ENCODE measurements at places on chromosomes 4 and X.

- DNase-seq = no peak
Observed at GRCh38 chr4:7020290-7020689, 22.9 kb upstream of the TADA2B start.

GRCh38 chrX:155148724-155149537 lies 67.3 kb upstream of the VBP1 start:
- no peak for DNase-seq

DNA sequence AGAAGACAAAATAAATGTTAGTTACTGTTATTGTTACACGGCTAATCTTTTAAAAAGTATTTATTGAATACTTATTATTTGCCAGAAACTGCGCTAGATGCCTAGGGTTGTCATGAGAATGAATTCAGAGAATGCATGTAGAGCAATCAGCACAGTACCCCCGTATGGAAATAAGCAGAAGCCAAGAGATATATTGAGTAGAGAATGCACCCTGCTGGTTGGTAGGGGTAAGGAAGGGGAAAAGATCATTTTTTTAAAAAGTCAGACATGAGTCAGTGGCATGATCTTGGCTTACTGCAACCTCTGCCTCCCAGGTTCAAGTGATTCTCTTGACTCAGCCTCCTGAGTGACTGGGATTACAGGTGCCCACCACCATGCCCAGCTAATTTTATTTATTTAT lies 13.1 kb upstream of the DRP2 start:
- DNase-seq = no peak

- DNase-seq = no peak
Observed at GRCh38 chrX:114626323-114626722, 42.4 kb downstream of the HTR2C start.

DNA sequence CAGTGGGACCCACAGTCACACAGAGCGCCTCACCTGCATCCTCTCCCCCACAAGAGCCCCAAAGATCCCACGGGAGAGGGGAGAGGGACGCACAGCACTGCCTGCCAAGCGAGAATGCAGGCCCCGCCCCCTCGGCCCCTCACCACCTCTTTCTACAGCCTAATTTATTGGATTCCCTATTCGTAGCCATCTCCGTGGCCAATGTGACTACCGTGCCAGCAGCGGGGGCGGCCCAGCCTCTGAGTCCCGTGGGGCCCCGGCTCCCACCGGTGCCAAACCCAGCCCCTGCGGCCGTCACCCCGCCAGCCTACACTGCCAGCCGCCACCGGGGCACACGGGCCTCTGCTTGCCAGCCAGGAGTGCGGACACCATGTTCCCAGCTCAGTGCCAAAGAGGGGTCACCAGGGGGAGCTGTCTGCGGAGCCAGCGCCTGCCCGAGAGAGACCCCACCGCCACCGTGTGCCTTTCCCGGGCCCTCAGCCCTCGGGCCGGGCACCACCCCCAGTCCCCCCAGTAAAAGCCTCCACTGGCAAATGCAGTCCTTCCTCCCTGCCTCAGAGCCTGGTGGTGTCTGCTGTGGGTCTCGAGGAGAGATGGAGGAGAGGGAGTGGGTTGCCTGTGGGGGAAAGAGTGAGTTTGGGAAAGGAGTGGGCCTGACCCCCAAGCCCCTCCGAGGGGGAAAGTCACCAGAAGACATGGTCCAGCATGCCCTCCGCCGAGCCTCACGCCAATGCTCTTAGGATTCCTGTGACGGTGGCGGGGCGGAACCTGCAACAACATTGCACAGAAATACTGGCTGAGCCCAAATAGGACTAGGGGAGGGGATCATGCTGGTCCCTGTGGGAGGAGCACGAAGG lies 19.6 kb upstream of the PLXNB3 start:
- no peak for DNase-seq

DNA sequence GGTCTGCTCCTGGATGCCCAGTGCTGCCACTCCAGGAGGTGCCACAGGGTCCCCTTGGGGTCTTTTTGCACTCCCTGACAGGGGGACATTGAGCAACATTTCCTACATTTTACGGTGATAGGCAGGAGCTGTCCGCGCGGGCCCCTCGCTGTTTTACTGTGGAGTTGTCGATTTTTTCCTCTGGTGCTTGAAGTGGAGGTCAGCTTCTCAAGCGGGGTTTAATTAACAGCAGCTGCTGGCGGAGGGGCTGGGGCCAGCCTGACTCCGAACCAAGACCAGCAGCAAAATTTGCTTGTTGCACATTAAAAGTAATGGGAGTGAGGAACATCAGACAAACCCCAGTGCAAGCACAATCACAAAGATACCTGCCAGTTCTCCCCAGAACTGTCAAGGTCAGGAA lies 13.2 kb upstream of the SH3TC1 start:
- DNase-seq = no peak

- no peak for DNase-seq
Observed at GRCh38 chr4:38846015-38846414, 10.6 kb downstream of the TLR6 start.

DNA sequence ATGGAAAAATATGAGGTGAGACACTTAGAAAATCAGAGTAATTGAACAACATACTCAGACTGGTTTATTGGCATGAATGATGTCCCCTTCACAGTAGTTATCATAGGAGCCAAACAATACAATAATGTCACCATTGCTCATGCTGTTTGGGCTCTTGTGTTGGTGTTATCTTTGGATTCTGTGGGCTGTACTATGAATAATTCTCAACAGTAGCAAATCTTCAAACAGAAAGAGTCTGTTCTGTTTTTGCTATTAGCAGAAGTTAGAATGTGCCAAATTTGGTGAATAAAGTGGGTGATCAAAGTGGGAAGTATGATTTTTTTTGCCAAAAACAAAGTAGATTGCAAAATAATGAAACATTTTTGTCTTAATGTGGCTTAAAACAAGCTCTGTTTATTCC lies 58.3 kb downstream of the GRID2 start:
- DNase-seq = no peak

DNA sequence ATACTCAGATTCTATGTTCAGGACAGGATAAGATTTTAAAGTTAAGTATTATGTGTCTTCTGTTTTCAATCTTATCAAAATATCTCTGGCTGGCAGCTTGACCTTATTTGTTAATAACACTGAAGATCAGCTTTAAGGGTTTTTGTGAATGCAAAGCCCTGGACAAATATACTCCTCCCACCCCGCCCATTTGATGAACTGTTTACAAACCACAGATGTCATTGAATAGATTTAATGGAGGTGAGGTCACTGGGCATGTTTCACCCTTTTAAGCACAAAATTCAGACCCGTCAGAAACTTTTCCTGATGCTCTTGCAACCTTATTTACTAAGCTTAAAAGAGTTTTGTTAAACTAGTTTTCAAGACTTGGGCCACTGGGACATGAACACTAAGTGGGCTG lies 10.1 kb upstream of the CXCL8 start:
- no peak for DNase-seq

- DNase-seq = no peak
Observed at GRCh38 chr4:48403358-48403757, 62.0 kb downstream of the SLAIN2 start.

Data from GM19239 (cell line).